Kidney (tissue), 22 donors: ENCODE measurements at places on chromosomes 6 and 20.

DNA sequence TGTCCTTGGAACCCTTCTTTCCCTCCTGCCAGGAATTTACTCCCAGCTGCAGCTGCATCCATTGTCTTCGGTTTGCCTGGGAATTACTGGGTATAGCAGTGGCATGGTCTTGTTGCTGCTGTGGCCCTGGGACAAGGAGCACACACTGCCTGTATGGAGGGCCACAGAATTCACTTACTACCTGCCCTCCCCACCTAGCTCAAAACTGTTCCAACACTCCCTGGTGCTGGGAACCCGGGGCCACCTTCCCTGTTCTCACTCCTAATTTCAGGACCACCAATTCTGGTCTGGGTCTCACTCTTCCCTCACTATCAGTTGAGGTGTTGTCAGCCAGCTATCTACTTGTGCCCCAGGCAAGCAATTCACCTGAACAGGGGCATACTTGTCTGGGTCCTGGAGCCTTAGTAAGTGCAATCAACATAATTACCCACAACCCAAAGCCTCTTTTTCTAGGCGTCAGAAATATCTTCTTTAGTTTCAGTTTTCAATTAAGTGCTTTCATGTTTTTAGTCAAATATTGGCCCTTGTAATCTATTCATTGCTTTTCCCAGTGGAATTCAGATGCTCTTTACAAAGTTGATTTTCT is 47.2 kb downstream of the METTL24 start:
- no peak for DNase-seq

- no peak for DNase-seq
Observed at GRCh38 chr6:6818078-6818639, 229.6 kb downstream of the LY86 start.

DNA sequence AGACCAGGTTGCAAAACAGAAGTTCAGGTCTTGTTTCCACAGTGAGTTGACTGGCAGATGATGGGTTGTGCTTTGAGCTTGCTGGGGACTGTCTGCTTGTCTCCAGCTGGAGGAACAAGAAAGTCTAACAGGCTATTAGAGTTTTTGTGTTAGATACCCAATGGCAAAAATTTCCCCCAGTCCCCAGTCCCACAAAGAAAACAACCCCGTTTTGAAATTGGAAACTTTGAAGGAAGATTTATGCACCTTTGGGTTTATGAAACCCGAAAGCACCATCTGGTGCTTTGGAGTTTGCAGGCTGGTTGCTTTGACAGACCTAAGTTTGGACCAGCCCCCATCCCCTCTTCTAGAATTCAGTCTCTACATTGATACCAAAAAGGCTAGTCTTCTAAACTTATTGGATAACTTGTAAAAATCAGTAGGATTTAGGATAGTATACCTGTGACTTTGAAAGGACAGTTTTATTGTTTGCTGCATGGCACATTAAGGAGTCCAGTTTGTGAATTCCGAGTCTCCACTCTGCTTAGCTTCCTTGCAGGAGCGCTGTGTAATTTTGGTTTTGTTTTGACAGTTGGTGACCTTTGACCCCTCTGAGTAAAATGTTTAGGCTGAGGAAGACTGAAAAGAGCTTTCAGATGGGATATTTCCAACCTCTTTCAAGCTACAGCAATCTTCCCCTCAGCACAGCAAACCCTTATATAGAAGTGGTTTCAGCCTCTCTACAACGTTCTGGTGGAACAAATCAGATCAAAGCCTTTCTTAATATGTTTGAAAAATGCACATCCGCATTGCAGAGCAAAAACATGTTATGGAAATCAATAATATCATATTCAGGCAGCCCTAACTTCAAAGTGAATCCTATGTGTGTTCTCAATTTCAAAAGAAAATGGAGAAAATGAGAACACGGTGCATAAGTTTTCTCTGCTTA is 25.5 kb upstream of the PRL start:
- DNase-seq: peak; percentile 82

- DNase-seq: no peak
Observed at GRCh38 chr6:1554141-1554475, 55.6 kb upstream of the FOXC1 start.

DNA sequence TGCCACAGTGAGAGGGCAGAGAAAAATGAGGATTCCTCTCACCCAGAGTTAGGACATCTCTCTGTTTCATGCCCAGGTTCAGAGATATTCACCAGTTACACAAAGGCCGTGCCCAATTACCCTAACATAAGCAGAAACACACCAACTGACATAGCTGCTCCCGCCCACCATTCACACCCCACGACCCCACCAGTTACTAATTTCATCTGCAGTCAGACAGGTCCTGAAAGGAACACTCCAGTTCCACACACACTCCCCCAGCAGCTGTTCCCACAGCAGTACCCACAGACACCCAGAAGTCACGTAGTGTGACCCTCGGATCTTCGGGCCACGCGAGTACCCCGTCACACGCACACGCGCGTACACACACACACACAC is 532 bp downstream of the TMEM74B start:
- DNase-seq: no peak

GRCh38 chr20:10672624-10673127 is 1.1 kb downstream of the JAG1 start:
- peak; percentile 58 for DNase-seq

DNA sequence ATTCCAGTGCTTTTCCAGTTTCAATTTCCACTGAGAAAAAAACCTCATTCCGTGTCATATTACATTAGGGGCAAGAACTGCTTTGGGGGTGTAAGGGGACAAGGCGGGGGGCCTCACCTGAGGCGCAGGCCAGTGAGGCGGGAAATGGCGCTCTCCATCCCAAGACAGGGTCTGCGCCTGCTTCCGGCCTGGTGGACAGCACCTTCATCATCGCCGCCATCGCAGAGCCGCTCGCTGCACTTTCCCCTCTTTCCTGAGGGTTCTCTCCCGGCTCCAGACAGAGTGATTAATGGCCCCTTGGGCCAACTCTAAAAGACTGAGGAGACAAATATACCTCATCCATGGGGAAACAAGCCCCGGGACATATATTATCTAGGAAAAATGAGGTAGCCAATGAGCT is 270.0 kb upstream of the SOX4 start:
- DNase-seq: peak; percentile 78

DNA sequence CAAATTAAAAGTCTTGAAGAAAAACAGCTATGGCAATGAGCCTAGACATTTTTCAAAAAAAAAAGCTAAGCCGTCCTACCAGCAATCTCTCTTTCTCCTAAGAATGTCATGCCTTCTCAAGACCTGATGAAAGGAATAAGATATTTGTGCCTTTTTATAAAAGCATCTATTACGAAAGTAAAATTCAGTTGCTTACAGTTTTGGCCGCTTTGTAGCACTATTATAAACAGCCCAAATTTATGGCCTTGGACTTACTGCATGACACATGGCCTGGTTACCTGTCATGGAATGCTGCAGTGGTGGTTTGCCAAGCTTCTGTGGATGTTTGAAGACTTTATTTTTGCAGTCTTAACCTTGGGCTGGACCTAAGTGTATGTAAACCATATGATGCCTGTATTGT is 22.2 kb upstream of the VAPB start:
- no peak for DNase-seq

GRCh38 chr20:53274365-53274764 is 302.2 kb downstream of the TSHZ2 start:
- no peak for DNase-seq

- DNase-seq: no peak
Observed at GRCh38 chr6:158769234-158769770, 49.9 kb downstream of the EZR start.

DNA sequence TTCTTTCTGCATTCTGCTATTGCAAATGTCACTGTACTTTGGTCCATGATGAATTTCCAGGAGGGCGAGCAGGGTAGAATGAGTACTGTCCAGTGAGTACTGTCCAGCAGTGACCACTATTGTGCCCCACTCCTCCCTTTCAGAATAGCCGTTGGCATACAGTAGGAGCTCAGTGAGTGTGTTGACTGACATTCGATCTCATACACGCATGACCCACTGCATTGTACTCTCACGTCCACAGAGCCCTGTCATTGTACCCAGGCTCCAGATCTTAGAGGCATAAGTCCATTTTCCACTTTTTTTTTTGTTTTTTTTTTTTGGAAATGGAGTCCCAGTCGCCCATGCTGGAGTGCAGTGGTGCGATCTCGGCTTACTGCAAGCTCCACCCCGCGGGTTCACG is 8.2 kb downstream of the DYNLRB1 start:
- no peak for DNase-seq

DNA sequence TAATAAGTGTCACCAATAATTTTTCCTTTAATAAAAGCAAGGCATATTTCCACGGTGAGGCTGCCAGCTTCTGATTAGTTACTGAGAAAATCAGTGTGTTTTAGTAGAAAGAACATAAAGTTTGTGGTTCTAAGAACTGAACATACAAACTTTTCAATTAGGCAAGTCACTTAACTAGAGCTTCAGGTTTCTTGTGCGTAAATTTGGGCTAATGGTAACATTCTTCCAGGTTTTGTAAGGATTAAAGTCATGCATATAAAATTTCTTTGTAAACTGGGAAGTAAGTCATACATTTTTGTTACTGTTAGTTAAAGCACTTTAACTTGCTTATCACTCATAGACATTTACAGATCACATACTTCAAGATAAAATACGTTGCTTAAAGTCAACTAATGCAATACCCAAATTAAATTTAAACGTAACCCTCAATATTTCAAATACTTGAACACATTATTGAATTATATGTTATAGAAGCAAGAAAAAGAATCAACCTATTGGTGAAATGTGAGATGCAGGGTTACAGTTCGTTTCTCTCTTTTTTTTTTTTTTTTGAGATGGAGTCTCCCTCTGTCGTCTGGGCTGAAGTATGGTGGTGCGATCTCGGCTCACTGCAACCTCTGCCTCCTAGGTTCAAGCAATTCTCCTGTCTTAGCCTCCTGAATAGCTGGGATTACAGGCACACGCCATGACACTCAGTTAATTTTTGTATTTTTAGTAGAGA is 327.3 kb upstream of the NOX3 start:
- DNase-seq: no peak

DNA sequence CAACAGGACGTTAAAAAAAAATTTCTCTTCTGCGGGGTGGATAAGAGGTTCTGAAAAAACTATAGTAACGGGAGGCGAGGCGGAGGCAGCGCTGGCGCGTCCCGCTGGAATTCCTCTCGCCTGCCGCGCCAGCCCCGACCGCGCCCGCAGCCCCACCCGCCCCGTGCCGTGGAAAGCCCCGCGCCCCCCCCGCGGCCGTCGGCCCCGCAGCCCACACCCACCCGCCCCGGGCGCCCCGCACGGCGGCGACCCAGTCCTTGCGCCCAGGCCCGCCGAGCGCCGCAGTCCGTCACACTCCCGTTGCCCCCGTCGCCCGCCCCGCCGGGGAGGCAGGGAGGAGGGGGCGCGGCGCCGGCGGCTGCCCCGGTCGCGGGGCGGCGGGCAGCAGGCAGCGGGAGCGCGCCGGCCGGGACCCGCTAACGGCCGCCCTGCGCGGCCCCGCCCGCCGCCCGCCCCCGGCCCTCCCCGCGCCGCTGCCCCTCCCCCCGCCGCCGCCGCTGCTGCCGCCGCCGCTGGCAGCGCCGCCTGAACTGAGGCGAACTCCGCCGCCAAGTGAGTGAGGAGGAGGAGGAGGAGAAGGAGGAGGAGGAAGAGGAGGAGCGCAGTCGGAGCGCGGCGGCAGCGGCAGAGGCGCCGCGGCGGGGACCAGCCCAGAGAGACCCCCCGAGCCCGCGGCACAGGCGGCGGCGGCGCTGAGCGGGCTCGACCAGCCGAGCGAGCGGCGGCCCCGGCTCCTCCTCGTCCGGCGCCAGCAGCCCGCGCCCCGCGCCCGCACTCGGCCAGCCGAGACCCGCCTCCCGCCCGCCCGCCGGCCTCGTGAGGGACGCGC is at the start of gene QKI:
QKI (plus strand) TSS at position 602 of the 829 bp plus-strand sequence. CDS start 476 bp downstream, outside the sequence.
- DNase-seq: peak; percentile 80

DNA sequence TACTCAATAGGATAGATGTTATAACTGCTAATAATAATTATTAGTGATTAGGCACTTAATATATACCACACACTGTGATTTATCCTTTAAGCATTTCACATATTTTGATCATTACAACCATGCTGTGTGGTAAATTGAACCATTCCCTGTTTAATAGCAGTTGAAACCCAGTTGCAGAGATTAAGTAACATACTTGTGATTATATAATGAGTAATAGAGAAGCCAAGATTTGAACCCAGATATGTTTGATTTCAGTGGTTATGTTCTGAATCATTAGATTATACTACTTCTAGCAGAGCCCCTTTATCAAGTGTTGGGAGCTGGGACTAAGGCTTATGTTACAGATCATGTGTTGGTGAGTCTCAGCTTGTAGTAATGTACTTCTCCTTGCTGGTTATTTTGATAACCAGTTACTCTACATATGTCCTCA is 44.1 kb downstream of the STK4 start:
- no peak for DNase-seq

DNA sequence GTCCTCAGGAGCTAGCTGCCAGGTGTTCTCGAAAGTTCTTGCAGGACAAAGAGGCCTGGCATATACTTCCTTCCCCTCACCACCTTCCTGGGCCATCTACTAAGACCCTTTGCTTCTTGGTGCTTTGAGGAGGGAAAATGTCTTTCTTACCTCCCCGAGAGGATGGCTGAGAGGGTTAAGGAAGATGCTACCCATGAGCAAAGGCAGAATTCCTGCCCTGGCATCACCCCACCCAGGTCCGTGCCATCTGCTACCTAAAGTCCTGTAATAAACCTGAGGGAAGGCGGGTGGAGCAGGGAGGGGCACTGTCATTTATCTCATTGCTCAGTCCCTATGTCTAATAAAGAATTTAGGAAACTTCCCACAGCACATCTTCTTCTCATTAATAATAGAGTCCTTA is 16.2 kb downstream of the GFOD1 start:
- no peak for DNase-seq

GRCh38 chr20:37574199-37574890 is 46.7 kb upstream of the BLCAP start:
- DNase-seq: no peak

DNA sequence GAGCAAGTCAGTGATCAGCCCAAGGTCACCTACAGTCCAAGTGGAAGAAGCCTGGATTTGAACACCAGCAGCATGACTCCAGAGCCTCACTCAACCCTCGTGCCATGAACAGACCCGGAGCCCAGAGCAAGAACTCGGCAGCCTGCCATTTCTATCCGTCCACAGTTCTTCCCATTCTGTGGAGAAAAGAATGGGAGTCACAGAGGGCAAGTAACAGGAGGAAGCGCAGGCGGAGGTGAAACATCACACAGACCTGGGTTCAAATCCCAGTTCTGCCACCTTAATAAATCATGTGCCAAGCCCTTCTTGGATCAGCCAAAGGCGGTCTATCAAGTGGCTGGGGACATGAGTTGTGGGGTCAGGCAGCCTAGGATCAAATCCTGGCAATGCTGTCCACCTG is 4.3 kb downstream of the PREX1 start:
- DNase-seq: no peak

DNA sequence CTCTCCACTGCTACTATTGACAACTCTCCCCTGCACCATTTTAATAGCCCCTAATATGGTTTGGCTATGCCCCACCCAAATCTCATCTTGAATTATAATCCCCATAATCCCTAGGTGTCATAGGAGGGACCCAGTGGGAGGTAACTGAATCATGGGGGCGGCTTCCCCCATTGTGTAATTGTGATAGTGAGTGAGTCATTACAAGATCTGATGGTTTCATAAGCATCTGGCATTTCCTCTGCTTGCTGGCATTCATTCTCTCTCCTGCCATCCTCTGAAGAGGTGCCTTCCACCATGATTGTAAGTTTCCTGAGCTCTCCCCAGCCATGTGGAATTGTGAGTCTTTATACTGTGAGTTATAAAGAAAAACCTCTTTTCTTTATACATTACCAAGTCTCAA is 74.1 kb upstream of the TCF21 start:
- DNase-seq: no peak

GRCh38 chr6:116328528-116328903 is 42.2 kb upstream of the DSE start:
- no peak for DNase-seq

GRCh38 chr6:144094731-144095133 is 641 bp downstream of the SF3B5 start:
- no peak for DNase-seq

GRCh38 chr20:53611449-53611894 is 17.8 kb upstream of the ZNF217 start:
- peak; percentile 33 for DNase-seq
